ENCODE measurements at places on chromosomes 1 and 21. TPM values are rescaled to one million over a fixed set of nuclear protein-coding genes. Genes with fewer than 3 reads are reported as not detected.

The SFPQ gene
- total RNA-seq = 362 TPM

The FMO5 gene
- total RNA-seq = 1.9 TPM

- no peaks in the 10 kb centered on the region for H3K27me3 ChIP-seq
- H3K27ac ChIP-seq = no peak overlapping the region
- no peak for DNase-seq
- H3K4me3 ChIP-seq = no peak overlapping the region
These were observed 113.6 kb upstream of the KIF26B start for GRCh38 chr1:245041058-245041698.

The AVPR1B gene
- not detected for total RNA-seq

DNA sequence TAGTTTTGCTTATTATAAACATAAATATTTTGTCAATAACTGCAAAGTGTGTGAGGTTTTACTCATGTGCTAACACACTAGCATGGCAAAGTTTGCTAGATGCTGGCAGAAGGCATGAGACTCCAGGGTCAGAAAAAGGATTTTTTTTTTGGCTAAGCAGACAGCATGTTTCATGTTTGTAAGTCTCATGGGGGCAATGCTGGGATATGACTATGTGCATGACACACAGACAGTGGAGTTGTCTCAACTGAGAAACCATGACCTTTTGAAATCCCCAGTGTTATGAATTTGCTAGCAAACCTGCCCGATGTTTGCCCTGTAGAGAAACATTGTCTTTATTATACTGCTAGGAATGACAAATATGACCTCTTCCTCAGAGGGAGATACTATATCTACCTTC is 448.2 kb downstream of the BRINP3 start:
- H3K4me3 ChIP-seq = no peak overlapping the region
- H3K27ac ChIP-seq = no peak overlapping the region
- no peaks in the 10 kb centered on the region for H3K36me3 ChIP-seq
- no peaks in the 10 kb centered on the region for H3K4me1 ChIP-seq
- no peak for DNase-seq
- H3K27me3 ChIP-seq = no peaks in the 10 kb centered on the region

DNA sequence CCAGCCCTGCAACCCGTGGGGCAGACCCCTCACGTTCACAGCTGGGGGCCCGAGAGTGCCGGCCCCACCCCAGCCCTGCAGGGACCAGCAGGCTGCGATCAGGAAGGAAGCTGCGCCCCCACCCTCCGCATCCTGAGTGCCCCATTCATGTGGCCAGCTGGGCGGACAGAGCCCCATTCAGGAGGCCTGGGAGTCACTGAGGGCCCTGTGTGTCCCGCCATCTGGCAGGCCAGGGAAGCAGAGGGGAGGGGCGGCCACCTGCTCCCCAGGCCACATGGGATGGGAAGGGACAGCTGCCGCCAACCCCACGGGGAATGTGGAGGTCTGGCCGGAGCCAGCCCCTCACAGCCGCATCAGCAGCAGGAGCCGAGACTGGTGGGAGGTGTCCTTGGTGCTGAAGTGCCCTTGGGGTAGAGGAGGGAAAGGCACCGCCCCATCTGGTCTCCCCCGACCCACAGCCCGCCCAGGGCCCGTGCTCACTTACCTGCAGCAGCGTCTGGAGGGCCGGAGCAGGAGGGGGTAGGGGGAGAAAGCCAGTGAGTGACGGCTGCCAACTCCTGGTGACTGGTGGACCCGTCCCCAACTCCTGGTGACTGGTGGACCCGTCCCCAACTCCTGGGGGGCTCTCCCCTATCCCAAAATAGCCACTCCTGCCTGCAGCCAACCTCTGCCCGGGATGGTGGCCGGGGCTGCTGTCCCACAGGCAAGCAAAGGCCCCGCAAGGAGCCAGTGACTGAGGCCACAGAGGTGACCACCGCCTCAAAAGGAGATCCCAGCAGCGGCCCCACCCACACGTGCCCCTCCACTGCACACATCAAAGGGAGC is 8.7 kb downstream of the ACAP3 start:
- H3K4me1 ChIP-seq = no peaks in the 10 kb centered on the region
- no peaks in the 10 kb centered on the region for H3K36me3 ChIP-seq
- H3K27me3 ChIP-seq = no peaks in the 10 kb centered on the region

DNA sequence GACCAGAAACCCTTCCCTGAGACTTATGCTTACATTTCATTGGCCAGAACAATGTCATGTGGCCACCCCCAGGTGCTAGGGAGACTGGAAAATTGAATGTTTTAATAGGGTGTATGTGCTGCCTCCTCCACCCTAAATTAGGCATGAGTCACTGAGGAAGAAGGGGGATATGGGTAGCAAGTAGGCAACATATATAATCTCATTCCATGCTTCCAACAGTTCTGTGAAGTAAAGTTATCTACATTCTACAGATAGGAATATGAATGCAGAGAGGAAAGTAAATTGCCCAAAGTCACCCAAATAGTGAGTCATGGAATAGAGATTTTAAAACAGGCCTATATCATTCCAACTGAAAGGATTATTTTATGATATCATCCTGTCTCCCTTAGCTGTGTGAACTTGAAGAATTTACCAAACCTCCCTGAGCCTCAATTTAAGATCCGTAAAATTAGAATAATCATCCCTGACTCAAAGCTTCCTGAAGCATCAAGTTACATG is 168.6 kb upstream of the FGGY start:
- H3K4me1 ChIP-seq = peaks cover 13% of the 10 kb centered on the region
- no peak for DNase-seq
- H3K27ac ChIP-seq = no peak overlapping the region
- no peaks in the 10 kb centered on the region for H3K27me3 ChIP-seq
- no peak overlapping the region for H3K4me3 ChIP-seq

- H3K27me3 ChIP-seq = no peaks in the 10 kb centered on the region
- H3K36me3 ChIP-seq = no peaks in the 10 kb centered on the region
- H3K4me3 ChIP-seq = no peak overlapping the region
- H3K27ac ChIP-seq = no peak overlapping the region
- DNase-seq = no peak
These were observed 68.9 kb upstream of the S1PR1 start for GRCh38 chr1:101167891-101168290.

DNA sequence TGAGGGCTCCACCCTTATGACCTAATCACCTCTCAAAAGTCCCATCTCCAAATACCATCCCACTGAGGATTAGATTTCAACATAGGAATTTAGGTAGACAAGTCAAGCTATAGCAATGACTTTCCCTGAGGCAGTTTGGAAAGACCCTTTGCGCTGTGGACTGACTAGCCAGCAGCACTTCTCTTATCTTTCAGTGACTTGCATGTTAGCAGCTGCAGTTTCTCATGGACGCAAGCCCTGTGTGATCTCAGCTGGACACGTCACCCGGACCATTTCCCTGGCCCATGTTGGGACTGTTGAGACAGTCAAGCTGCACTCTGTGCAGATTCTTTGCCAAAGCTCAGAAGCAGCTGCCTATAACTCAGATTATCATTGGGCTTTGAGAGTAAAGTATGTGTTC is 408.1 kb upstream of the USP24 start:
- no peak overlapping the region for H3K27ac ChIP-seq
- no peaks in the 10 kb centered on the region for H3K36me3 ChIP-seq
- H3K27me3 ChIP-seq = no peaks in the 10 kb centered on the region
- H3K4me1 ChIP-seq = no peaks in the 10 kb centered on the region

The AK5 gene
- total RNA-seq = 1.4 TPM

The NCSTN gene
- total RNA-seq = 67.1 TPM

The BNIPL gene
- 0.14 TPM for total RNA-seq

GRCh38 chr1:153936011-153936802 is 10.3 kb downstream of the DENND4B start:
- DNase-seq = no peak
- H3K4me1 ChIP-seq = no peaks in the 10 kb centered on the region
- peaks cover 58% of the 10 kb centered on the region for H3K36me3 ChIP-seq
- H3K27me3 ChIP-seq = no peaks in the 10 kb centered on the region
- no peak overlapping the region for H3K4me3 ChIP-seq
- no peak overlapping the region for H3K27ac ChIP-seq

- no peak for DNase-seq
- no peaks in the 10 kb centered on the region for H3K27me3 ChIP-seq
- H3K36me3 ChIP-seq = no peaks in the 10 kb centered on the region
- H3K27ac ChIP-seq = no peak overlapping the region
- no peaks in the 10 kb centered on the region for H3K4me1 ChIP-seq
- H3K4me3 ChIP-seq = no peak overlapping the region
These were observed 74.8 kb upstream of the TINAGL1 start for GRCh38 chr1:31501505-31501904.

DNA sequence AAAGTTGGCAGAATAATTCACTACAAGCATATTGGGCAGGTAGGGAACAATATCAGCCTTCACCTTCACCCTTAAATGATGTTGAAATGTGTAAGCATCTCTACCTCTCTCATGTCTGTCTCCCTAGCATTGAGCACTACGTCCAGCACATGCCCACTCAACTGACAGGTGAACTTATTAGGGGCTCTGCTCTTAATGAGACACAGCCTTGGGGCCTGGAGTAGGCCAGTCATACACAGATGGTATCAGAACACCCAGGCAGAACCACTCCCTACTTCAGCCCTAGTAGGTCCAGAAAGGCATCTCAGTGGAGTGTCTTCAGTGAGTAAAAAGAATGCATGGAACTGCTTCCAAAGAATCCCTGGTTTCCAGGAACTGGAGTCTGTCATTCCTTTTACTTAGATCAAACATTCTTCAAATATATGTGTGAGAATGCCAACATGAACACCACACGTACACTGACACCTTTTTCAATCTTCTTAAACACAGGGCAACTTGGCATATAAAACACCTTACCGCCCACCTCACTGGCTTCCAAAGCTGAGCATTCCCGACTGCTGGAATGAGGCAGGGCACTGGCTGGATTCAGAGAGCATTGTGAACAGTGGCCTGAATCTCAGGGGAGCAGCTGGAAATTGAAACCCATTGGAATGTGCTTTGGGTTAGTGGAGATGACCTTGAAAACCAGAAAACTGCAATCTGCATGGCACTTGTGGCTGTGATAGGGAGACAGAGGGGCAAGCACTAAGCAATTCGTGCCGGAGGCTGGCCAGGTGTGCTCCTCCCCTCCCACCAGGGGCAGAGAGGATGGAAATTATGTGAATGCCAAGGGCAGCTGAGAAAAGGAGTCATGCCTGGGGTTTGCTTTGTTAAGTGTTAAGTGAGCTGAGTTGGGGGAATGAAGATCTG is 24.2 kb upstream of the HSD3B1 start:
- no peaks in the 10 kb centered on the region for H3K4me1 ChIP-seq
- H3K27ac ChIP-seq = no peak overlapping the region
- H3K27me3 ChIP-seq = no peaks in the 10 kb centered on the region
- H3K36me3 ChIP-seq = no peaks in the 10 kb centered on the region

GRCh38 chr1:165257969-165258459 is 98.5 kb downstream of the LMX1A start:
- H3K4me3 ChIP-seq = no peak overlapping the region
- no peaks in the 10 kb centered on the region for H3K27me3 ChIP-seq
- peak; percentile 9 for DNase-seq
- H3K4me1 ChIP-seq = peaks cover 9% of the 10 kb centered on the region
- H3K36me3 ChIP-seq = no peaks in the 10 kb centered on the region
